Tibial nerve (tissue), 4 donors: ENCODE measurements at places on chromosomes 4 and X.

- DNase-seq: no peak
Observed at GRCh38 chr4:33189169-33189568, 2469.0 kb downstream of the PCDH7 start.

DNA sequence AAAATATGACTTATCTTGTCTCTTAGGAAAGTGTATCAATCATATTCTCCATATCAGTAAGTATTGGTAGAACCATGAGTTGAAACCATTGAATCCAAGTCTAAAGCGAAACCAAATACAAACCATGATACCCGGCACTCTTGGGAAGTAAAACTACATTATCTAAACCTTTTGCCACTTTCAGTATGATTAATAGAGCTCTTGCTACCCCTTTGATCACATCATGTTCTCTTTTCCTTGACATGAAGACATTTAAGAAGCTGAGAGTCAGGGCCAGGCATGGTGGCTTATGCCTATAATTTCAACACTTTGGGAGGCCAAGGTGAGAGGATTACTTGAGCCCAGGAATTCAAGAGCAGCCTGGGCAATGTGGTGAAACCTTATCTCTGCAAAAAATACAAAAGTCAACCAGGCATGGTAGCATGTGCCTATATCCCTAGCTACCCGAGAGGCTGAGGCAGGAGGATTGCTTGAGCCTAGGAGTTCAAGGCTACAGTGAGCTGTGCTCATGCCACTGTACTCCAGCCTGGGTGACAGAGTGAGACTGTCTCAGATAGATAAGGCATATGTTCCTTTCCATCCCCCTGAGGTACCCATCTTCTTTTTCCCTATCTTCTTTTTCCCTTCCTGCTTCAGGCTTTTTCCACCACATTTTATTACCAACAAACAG lies 45.4 kb downstream of the CEP135 start:
- no peak for DNase-seq

- no peak for DNase-seq
Observed at GRCh38 chr4:75058486-75058885, 125.6 kb downstream of the PARM1 start.

DNA sequence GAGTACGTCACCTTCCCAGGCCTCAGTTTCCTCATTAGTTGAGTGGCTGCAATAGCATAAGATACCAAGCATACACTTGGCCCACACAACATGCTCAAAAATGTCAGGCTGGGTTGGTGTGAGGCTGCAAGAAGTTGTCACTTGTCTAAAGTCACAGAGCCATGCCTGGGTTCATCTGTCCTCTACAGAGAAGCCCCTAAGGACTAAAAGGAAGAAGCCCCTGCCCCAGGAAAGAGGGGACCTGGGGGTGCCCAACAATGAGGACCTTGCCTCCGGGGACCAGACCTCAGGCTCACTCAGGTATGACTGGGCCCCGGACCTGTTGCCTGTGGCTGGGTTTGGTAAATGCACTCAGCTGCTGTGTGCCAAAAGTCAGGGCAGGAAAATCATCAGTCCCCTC lies 82.7 kb downstream of the CRMP1 start:
- DNase-seq: no peak

DNA sequence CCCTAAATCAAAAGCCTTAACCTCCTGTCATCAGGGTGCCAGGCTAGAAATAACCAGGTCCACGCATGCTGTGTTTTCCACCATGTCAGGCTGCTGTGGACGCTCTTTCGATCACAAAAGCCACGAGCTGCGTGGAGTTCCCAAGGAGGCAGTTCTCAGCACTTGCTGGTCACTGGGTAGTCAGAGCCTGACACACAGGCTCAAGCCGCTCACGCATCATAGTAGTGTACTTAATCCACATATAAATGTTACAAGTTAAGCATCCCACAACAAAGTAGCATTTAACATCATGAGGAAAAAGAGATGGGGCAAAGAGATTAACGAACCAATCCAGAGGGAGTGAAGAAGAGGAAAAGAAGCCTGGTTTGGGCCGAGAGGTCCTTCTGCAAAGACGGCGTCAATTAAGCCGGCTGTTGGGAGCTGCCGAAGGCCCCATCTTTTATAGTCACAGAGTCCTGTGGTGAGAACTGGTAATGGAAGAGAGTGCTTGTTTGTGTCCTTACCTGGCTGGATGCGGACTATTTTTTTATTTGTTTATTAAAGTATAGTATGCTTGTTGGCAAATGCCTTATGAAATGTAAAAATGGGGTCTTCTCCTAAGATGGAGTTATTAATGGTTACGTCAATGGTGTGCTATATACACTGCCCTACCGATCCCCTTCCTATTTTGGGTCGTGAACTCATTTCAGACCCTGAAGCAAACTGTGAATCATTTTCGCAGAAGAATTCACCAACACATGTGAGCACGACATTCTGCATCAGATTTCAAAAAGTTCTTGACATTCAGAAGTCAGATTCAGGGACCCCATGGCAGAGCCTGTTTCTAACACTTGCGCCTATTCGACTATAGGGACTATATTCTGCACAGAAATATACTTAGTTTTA lies 675 bp downstream of the PRIMPOL start:
- DNase-seq: peak; percentile 7

DNA sequence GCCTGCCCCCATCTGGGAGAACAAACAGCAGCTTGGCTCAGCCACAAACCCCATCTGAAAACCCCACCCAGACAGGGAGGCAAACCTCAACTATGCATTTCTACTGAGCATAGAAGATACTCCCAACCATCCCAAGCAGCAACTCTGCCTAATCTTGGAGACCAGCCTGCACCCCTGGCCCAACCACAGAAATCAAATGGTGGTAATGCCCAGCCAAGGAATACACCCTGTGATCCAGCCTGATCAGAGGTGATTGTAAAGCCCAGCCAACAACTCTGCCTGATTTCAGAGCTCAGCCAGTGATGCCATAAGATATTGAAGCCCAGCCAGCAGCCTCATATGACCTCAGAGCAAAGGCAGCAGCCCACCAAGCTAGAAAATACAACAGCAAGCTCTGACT lies 19.8 kb downstream of the TMLHE start:
- DNase-seq: no peak

DNA sequence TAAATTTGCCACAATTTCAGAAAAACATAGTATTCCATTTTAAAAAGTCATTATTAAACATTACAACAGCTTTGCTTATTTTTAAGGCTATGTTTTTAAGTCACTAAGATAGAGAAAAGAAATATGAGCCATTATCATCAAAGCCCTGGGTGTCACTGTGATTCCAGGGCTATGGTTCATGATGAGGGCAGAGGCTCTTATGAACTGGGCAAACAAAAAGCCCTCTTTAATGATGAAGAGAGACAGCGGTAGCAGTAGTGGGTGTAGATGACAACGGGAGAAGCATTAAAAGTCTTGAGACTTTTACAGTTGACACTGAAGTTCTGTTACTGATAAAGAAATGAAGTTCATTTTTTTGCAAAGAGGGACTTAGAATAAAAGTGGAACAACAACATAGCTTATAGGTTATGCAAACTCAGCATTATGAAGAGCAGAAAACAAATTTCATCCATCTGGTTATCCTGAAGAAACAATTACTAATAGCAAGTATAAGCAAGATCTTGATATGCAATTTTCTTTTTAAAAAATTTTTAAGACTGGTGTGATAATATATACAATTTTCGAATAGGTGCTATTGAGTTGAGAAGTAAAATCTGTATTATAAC lies 202.7 kb upstream of the ETNPPL start:
- DNase-seq: no peak

- DNase-seq: no peak
Observed at GRCh38 chr4:129342819-129343408, 247.0 kb downstream of the C4orf33 start.

DNA sequence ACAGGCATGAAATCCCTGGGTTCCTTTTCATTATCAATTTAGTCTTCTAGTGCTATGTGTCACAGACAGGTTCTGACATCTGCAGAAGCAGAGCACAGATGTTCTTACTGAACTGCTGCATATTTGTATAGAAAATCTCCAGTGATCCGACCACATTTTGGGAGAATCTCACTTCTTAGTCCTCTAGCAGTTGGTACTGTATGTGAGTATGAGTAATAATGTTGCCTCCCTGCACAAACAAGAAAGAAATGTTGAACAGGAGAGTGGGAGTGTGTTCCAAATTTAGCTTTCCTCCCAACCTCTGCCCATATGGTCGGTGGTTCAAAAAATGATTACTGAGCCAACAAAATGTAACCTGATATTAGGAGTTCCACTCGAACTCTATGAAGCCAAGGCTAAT lies 165.3 kb upstream of the GPC4 start:
- DNase-seq: no peak

- no peak for DNase-seq
Observed at GRCh38 chrX:133606990-133607389, 191.7 kb upstream of the GPC4 start.

- no peak for DNase-seq
Observed at GRCh38 chr4:77012726-77013125, 63.1 kb downstream of the CCNI start.

DNA sequence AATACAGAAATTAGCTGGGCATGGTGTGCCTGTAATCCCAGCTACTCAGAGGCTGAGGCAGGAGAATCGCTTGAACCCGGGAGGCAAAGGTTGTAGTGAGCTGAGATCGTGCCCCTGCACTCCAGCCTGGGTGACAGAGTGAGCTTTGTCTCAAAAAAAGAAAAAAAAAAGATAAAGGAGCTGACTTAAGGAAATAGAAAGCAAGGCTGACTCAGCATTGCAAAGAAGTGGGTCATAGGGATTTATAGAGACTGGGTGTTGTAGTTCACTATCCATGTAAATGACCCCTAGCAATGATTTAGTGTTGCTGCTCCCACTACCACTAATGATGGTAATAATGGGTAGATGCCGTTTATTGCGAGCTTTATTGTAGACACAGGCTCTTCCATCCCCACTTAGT lies 47.6 kb downstream of the ADD1 start:
- no peak for DNase-seq

DNA sequence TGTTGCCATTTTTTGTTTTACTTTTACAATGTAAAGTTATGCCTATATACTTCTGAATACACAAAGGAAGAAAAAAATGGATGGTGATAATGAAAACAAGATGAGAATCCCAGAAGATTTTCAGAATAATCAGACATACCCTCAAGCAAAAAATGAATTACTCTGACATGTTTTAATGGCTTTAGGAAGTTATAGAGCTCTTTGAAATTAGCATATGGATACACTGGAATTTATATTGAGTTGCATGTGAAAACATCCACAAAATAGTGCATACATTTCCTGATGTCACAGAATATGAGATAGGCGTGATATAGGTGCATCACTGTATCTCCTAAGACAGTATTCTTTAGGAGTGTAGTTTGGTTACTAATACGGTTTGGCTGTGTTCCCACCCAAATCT lies 351.3 kb downstream of the SLC7A11 start:
- DNase-seq: no peak

DNA sequence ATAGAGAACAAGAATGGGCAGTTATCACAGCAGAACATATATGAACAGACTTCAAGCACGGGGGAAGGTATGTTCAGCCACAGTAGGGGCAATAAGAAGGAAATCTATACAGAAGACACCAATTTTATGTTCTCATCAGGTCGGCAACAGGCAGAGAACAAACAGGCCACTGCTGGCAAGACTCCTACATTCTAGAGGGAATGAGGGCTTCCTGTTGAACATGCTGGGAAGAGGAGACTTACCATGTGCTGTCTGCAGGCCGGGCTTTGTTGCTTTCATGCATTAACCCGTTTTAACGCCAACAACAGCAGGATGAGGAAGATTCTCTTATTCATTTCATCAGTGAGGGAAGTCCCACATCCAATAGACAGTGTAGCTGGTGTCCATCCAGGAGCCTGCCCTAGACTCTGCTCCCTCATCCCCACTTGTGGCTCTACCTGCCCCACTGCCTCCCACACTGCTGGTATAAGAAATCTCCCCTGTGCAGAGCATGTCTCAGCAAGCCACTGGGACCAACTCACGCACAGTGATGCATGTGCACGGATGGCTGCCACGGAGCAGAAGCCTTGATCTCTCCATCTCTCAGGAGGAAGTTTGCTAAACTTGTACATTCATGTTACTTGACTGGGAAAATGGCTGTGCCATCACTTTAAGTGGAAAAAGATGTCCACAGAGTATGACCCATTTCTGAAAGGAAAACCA lies 84.5 kb downstream of the ACOX3 start:
- no peak for DNase-seq

GRCh38 chr4:10753856-10754402 lies 69.4 kb upstream of the CLNK start:
- DNase-seq: no peak

DNA sequence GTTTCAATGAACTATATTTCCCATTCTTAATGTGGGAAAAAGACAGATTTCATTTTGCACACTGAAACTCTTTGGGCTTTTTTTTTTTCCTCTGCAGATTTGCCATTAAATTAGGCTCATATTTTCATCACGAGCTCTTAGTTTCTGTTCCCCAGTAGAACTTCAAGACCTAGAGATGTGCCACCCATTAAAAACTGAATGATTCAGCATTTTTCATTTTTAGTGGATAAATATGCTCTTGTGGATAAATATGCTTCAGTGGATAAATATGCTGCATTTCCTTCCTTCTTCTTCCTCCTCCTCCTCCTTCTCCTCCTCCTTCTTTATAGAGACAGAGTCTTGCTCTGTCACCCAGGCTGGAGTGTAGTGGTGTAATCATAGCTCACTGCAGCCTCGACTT lies 322.4 kb upstream of the PRKX start:
- no peak for DNase-seq

DNA sequence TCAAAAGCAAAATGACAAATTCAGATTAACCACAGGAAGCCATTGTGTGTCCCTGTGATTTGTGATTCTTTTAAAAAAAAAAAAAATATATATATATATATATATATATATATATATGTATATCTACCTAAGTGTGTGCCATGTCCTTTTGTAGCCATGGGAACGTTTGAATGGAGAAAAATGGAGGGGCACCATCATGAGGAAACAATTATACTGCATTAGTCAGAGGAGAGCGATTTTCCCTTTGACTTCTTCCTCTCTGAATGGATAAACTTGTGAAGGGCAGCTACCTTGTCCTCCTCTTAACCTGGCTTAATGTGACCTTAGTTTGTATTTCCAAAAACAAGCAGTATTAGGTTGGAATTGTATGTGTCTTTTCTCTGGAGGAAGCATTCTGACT lies 23.3 kb upstream of the CBLL2 start:
- DNase-seq: no peak

GRCh38 chr4:2434420-2434819 lies 15.7 kb downstream of the CFAP99 start:
- DNase-seq: no peak
